HT-29 (cell line): ENCODE measurements at places on chromosomes 12 and 14.

DNA sequence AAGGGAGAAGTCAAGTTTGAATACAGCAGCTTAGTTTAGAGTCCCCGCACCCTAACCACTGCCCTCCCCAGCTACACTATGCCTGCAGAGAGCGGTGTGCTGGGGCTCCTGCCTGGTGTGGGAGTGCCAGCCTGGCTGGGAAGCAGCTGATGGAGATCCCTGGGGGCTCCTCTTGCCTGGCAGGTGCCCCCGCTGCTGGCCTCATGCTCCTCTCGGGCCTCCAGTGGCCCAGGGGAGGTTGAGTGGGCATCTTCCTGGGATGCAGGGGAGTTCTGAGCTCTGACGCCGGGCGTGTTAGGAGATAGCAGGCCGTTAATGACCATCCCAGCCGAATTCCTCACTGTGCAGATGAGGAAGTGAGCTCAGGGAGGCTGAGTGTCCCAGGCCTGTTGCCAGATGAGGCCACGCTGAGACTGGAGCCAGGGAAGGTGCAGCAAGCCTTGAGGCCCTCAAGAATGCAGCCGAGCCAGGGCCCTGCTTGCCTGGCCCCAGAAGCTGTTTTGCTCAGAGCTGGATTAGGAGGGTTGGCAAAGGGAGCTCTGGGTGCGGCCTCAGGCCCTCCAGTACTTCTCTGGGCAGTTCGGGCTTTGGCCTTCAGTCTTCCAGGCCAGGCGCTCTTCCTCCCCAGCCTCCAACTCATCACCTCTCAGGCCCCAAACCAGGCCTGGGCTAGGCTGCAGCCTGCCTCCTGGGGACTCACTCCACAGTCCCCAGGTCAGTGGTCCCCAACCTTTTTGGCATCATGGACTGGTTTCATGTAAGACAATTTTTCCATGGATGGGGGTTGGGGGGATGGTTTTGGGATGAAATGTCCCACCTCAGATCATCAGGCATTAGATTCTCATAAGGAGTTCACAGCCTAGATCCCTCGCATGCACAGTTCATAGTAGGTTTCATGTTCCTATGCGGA, 6.6 kb upstream of the CYP46A1 start:
- DNase-seq: no peak

DNA sequence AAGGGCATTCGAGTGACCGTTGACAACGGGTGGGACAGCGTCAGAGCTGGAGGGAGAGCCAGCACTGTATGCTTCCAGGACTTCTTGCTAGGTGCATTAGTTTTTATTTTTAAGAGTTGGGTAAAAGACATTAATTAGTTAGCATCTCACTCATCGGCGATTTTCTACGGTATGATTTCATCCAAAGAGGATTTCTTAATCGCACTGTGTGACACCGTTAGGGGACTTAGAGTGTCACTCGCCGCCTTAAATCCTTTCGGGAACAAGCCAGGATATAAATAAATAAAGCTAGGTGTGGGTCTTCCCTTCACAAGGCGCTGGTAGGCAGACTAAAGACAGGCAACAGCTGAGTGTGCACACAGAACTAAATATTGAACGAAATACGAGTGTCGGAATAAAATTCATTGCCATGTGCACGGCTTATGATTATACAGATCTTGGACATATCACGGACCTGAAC, 869 bp upstream of the NOVA1 start:
- no peak for DNase-seq

DNA sequence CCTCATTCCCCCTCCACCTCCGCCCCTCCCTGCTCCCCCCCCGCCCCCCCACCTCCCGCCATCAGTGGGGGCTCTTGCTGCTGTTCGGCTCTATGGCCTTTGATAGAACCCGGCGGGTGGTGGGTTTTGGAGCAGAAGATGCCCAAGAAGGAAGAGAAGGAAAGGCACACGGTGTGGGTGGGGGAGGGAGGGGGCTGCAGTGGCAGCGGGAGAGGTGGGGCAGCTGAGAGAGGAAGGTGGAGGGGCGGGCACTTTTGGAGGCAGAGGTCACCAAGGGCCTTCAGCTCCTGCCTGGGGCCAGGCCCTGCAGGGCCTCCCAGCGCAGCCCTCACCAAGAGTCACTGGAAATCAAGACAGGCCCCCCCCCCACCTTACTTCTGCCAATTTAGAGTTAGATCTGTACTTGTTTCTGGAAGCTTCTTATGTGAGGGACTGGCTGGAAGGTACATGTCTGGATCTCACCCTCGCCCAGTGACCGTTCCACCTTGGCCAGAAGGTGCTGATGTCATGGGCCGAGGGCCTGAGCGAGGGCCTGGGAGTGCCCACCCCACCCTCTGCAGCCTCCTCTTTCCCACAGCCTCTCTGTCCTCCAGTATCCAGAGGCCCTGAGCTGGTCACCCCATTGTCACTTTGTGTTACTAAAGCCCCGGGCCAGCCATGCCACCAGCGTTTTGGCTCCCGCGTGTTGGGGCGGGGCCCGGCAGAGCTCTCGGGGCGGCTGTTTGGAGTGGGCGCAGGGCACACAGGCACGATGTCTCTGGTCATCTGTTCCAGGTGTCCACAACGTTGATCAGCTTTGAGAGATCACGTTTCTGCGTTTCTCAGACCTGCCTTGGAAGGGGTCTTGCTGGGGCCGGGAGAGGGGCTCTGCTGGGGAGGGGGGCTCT, 153.9 kb downstream of the KIF26A start:
- DNase-seq: no peak

- no peak for DNase-seq
Measured at GRCh38 chr12:5078423-5078822, 34.7 kb downstream of the KCNA5 start.

DNA sequence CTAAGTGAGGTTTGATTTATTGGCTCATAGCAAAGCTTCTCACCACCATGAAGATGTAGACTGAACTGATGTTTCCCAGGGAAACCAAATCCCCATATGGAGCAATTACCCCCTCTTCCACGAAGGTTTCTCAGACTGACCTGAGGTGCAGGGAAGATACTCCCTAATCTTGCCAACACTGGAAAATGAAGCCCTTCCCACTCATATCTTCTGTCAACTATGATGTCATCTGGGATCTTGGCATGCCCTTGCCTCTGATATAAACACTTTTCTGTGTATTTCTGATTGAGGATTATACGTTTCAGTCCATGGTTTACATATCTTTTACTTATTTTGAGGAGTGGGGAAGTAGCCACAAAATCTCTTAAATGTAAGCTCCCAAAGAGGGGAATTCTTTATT, 14.1 kb upstream of the CISTR start:
- no peak for DNase-seq

- no peak for DNase-seq
Measured at GRCh38 chr14:68508581-68508980, 284.3 kb downstream of the ZFP36L1 start.
